ENCODE measurements at places on chromosomes 6 and 20.

DNA sequence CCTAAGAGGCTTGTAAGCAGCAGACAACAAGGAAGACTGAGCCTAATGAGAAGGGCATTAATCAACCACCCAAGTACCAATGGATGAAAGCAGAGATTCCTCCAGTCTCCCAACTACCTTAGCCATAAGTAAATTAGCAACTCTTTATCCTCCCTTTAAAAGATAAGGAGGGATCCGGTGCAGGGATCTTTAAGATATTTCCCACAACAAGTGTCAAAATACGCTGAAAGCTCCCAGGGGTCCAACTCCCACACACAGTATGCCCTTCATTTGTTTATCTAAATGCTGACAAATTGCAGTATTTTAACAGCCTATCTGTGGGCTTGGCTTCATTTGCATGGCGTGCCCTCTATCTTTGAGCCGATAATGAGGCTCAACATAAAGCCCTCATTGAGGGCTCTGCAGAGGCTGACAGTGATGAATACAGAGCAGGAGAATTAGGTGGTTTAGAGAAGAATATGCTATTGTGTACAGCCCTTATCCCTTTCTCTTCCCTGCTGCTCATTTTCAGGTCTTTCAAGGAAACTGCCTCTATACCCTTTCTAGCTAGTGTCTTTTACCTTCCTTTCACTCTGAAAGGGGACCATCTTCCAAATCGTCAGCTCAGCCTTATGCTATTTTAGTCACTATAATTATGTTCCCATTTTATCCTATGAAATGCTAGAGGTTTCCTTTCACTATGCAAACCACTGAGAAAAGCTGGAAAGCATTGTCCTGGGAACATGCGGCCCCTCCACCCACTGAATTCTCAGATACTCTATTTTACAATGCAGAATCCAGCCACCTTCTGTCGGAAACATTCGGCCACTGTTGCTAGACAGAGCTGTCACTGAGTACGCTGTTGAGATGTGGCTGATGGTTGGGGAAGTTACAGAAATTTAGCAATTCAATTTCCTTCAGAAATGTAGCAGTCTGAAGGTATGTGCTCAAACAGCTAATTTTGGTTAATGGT, 575.2 kb upstream of the JAG1 start:
- no peak for DNase-seq

DNA sequence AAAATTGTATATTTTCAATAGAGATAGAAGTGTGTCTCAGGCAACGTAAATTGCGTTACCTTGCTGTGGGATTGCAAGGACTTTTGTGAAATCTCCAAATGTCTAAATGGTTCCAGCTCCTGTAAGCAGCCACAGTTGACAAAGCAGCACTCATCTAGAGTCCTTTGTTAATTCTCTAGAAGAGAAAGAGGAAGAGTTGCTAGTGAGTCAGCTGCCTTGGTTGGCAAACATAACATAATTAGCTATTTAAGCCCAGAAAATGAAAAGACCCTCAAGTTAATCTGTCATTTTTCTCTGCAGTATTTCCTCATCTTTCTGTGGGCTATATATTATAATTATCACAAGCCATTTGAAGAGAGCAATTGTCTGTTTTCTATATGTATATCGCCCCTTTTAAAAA, 66.4 kb upstream of the FABP7 start:
- DNase-seq: no peak

- DNase-seq: no peak
Measured at GRCh38 chr6:34664256-34664971, 32.2 kb downstream of the ILRUN start.

GRCh38 chr6:75210885-75211739, 5.3 kb upstream of the COL12A1 start:
- no peak for DNase-seq

DNA sequence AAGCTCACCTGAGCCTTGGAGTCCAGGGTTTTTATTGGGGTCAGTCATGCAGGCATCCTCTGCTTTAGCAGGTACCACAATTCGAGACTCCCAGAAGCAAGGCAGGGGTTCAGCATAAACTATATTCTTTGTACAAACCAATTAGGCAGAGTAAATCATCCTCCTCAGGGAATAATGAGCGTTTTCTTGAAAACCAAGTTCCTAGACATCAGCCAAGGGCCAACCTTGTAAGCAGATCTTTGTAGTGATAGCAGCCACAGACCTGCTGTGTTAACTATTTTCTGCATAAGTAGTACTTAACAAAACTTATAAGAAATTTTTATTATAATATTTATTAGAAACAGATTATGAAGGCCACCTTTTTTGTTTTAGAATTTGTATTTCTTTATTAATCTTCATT, 74.7 kb downstream of the STXBP5 start:
- no peak for DNase-seq

DNA sequence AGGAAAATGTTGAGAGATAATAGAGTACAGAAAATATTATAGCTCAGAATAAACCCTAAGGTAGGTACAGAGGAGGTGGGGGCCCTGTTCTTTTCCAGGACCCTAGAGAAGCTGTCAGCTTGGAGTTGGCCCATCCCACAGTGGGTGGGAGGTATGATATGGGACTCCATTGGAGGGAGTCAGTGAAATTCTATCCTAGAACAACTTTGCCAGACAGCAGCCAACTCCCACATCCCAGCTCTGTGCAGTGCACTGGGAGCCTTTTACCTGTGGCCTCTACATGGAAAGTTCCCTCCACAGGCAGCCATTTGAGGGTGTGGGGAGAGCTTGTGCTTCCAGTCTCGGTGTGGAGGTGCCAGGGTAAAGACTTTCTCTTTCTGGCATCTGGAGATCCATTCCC, 36.8 kb upstream of the CLIC5 start:
- no peak for DNase-seq

DNA sequence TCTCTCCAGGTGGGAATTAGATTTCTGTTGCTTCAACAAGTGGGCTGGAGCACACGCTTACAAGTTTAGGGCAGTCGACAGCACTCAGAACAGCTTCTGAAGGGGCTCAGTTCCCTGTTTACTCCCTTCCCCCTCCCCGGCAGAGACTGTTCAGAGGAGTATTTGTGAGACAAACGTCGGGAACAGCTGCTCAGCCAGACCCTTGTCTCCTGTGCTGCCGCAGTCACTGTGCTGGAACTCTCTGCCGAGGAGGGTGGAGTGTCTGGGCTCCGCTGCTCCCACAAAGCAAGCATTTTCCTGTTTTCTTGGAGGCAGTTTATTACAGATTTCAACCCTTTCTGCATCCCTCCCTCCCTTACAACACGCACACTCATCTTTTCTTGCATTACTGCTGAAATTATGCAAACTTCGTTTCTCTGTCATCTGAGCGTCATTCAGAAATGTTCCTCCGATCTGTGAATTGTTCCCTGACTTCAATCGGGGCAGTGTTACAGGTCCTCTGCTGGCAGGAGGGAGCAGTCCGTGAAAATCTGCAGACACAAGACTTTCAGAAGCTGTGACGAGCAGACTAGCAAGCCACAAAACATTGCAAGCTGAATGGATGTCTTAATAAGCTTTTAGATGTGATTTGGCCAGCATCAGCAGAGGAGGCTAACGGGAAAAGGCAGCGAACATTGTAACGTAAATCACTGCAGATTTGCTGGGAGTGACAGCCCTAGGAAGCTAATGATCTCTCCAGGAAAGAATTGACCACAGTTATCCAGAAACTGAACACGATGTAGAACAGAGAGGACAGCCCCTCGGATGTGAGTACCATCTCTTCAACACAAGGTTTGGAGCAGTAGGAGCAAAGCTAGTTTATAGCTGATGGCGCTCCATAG, 76.2 kb downstream of the LYRM2 start:
- DNase-seq: no peak

Measured in brain pericyte (primary cell).